ENCODE measurements at places on chromosomes 1 and 21.

DNA sequence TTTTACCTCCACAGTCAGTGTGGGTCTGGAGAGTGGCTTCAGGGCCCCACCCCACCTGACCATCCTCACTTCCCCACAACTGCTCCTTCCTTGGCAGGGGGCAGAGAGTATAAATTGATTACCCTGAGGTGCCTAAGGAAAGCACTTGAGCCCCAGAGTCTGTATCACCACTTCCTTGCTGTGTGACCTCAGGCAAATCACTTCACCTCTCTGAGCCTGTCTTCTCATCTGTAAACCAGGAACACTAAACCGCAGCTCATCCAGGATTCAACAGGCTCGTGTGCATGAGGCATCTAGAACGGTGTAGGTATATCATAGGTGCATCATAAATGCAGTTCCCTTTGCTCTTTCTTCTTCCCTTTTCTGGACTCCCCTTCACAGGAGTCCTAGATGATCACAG, 43.4 kb downstream of the GRIK3 start:
- no peak for DNase-seq

DNA sequence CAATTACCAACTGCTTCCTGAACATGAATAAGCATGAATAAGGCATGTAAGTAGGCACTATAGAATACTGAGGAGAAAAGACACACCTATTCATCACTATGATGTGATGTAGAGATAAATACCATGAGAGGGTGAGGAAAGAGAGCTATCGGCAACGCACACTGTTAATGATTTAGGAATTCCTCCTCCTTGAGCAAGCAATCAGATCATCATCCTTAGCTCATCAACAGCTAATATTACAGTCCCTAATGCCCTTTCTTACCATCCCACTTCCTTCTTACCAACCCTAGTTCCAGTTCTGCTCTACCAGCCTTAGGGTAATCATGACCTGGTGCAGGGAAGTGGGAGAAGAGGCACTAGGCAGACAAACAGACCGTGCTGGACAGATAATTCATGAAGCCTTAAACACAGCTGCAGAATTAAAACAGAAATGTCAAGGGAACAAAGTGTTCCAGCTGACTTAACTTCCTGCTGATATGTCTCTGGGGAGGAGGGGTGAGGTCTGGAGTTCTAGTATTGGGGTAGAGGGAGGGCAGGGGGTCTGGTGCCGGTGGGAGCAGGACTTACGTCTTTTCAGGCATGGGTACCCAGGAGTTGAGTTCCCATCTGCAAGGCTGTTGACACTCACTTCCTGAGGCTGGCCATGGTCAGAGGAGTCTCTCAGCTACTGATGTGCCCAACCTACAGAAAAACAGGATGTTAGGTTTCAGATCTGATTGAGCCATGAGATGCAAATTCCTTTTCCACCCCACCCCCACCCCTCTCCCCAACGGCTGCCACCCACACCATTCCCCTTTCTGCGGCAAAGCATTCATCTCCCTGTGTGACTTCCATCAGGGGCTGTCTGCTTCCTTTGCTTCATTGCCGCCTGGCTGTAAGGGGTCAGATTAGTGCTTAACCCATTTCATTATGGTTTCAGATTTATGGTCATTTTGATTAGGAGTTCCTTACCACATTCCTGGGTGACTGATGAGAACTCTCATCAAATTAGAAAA, 12.6 kb upstream of the RCSD1 start:
- no peak for DNase-seq

DNA sequence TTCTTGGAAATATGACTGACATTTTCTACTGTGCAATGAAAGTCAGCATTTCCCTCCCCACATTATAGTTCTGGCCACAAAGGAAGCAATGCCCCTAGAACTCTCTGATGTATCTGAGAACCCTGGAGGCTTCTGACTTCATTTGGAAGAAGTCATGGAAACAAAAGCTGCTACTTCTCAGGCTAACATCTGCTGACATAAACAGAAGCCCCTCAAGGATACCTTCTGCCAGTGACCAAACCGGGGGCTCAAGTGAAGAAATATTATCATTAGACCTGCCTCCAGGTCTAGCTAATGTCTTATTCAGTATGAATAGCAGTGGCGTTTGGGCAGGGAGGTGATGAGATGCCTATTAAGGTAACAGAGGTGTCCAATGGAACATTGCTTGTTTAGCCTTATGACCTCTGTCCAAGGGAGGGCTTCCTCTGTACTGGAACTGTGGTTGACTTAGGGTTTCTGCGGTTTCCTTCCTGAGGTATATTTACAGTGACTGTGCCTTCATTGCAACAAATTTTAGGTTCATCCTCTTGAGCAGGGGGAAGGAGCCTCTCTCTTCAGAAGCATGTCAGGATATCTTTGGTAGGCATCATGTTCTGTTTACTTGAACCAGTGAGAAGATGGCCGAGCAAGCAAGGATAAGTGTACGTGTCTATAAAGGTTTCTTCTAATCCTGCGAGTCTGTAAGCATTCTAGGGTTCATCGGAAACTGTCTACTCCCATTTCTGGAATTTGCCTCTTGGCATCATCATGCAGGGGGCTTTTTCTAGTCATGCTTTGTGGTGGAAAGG, 161.7 kb downstream of the PBX1 start:
- DNase-seq = no peak

DNA sequence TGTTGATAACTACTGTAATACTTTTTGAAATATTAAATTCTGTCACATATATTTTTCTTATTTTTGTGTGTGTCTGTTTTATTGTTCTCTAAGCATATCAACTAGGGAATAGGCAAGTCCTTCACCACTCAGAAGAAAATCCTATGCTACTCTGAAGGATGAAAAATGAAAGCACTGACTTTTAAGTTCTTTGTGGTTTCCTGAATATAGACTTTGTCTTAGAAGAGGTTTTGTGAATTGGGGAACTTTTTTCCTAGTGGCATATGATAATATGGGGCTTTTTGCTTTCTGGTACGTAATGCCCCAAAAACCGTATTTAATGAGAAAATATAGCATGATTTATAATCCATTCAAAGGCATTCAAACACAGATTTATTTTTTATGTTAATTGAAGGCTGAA, 136.0 kb downstream of the SNX7 start:
- no peak for DNase-seq

Data from Panc1 (cell line).